SK-MEL-5 (cell line): ENCODE measurements at places on chromosomes 11 and 22. TPM values are rescaled to one million over a fixed set of nuclear protein-coding genes. Genes with fewer than 3 reads are reported as not detected.

DNA sequence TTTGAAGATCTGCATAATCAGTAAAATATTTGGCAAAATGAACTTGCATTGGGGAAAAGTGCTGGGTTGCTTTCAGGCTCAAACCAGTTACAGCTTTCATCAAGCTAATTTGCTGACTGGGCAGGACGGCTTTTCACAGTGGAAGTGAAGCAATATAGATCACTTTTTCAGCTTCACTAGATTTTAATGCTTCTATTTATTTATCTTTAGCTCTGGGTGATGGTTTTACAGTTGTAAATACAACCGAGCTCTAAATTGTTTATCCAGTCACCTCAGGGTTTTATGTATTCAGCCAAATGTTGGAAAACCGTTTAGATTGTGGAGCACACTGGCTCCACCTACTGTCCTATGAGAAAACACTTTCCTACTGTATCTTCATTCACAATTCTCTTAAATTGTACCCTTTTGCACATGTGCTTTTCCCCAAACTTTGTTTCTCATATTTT lies 58.2 kb downstream of the ACER3 start:
- peak; percentile 63 for DNase-seq

Gene C11orf52
- total RNA-seq = not detected in 2 replicates

GRCh38 chr11:114082415-114082748 lies 22.9 kb downstream of the ZBTB16 start:
- no peak for DNase-seq

DNA sequence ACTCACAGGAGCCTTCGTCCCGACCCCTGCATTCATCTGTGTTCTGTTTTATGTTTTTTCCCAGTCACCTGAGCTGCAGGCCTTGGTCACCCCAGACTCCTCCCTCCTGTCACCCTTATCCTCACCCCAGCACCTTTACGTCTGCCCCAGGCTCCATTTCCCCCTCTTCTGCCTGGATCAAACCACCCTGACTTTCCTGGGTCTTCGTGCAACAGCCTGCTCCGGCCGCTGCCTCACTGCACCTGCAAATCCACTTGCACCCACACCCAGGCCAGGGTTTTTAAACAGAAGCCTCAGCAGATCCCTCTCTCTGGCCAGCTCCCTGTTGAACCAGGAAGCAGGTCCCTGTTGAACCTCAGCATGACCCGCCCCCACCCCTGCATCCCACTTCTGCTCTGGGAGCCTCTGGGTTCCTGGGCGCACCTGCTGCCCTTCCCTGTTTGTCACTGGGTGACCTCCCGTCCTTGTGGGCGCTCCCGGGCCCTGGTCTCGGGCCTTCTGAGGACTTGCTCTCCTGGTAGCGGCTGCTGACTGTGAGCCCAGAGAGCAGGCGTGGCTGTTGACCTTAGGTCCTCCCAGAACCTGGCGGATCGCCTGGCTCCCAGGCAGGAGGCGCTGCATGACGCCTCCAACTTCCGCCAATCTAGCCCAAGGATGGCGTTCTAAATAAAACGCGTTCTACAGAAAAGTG lies 12.8 kb downstream of the MAPK8IP2 start:
- DNase-seq = no peak

- no peak for DNase-seq
These were observed 3.1 kb upstream of the PPP2R5B start for GRCh38 chr11:64921384-64921783.

Gene TEX54
- total RNA-seq = not detected in 2 replicates

DNA sequence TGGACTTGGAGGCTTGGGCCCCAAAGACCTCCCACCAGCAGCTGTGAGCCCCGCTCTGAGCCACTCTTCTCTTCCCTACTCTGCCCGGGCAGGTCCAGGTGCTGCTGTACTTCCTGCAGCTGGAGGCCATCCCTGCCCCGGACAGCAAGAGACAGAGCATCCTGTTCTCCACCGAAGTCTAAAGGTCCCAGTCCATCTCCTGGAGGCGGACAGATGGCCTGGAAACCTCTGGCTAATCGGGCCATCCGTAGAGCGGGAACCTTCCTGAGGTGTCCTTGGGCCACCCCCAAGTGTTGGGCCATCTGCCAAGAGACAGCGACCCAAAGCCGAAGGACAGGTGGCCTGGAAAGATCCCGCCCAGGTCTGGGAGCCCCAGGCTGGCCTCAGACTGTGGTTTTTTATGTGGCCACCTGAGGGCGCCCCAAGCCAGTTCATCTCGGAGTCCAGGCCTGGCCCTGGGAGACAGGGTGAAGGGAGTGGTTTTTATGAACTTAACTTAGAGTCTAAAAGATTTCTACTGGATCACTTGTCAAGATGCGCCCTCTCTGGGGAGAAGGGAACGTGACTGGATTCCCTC lies 135.1 kb downstream of the BCR start:
- peak; percentile 73 for DNase-seq

Gene GSTT2B
- total RNA-seq = 1.2 TPM in 2 replicates

Gene OR4C11
- not detected in 2 replicates for total RNA-seq

DNA sequence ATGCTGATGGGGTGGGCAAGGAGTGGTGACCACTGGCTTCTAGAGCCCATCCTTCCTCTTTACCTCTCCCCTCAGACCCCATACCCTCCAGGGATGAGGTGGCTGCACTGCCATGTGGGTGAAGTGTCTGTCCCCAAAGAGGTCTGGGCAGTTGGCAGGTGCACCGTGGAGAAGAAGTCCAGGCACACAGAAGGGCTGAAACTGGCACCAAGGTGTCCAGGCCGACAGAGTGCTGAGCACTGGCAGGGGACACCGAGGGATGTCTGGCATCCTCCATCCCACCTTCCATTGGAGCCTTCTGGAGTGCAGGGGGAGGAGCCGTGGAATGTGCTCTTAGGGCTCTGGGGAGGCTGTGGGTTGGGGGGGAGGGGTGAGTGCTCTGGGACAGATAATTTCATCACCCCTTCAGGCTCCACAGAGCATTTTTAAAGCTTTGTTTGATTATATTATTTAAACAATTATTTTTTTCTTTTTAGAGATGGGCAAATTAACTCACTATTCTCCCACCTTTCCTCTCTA lies 37.9 kb downstream of the PKNOX2 start:
- DNase-seq = no peak

Gene MIAT
- total RNA-seq = 0.32 and 0.45 TPM in 2 replicates

DNA sequence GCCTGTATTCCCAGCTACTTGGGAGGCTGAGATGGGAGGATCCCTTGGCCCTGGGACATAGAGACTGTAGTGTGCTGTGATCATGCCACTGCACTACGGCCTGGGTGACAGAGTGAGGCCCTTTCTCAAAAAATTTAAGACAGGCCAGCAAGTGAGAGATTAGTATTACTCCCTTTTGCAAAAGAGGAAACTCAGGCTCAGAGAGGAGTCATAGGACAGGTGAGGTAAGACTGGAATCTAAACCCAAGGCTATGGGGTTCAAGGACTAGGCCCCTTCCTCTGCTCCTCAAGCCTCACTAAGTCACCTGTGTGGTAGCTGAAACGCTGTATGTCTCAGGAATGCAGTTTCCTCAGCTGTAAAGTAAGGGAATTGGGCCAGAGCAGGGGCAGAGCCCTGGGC lies 1.6 kb upstream of the P2RY2 start:
- no peak for DNase-seq

Gene CLDN5
- not detected in 2 replicates for total RNA-seq

DNA sequence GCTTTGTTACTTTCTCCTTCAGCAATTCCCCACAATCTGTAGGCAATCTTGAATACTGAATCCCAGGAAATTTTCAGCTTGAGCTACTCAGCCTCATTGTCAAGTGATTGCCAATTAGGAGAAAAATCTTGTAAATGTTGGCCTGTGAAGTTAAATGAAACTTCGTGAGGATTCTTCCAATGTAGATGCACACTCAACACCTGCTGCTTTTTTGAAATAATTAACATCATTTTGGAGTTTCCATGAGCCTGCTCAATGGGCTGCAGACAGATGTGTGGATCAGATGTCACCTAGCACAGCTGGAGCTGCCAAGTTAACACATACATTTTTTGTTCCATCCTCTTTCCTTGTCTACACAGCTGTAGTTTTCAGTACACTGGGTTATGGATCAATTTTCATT lies 645.6 kb upstream of the LUZP2 start:
- DNase-seq = no peak

Gene RHOD
- total RNA-seq = not detected in 2 replicates

Gene MRPL17
- 58.3 and 62.6 TPM in 2 replicates for total RNA-seq

- no peak for DNase-seq
These were observed 83.8 kb upstream of the BID start for GRCh38 chr22:17858033-17858432.

Gene BTG4
- not detected in 2 replicates for total RNA-seq

DNA sequence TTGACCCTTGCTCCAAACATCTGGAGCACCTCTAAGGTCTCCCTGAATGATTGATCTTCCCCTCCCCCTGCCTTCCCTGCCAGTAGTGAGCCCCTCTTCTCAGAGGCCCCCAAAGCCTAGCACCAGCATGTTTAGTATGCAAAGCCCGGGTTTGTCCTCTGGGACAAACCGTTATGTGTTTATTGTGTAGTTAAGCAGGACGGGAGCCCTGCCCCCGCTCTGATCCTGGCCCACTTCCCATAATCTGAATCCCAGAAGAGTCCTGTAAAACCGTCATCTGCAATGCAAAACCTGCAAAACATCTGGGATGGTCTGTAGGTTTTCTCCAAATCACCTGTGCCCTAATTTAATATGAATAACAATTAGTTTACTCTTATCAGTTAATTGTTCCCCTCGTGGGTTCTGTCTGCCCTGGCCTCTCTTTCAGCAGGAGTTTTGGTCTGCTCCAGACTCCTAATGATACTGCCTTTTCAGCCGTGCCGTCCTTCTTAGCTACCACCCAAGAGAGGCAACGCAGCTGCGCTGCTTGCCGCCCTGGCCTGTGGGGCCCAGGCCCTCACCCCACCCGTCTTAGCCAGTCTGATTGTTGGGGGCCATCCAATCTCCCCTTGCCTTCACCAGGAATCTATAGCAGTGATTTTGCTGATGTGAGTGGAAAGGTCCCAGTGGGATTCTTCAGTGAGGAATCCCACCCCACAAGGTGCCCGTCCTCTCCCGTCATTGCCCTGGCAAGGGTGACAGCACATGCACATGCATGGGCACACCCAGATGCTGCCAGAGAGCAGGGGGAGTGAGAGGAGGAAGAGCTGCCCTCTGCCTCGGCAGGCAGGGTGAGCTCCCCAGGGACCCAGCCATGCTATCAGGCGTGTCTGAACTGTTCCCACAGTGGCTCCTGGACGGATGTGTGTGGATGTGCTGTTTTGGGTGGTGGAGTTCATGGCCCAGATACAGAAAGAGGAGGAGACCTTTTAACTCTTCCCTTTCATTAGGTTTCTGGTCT lies 3.0 kb upstream of the B3GAT1 start:
- DNase-seq = no peak

DNA sequence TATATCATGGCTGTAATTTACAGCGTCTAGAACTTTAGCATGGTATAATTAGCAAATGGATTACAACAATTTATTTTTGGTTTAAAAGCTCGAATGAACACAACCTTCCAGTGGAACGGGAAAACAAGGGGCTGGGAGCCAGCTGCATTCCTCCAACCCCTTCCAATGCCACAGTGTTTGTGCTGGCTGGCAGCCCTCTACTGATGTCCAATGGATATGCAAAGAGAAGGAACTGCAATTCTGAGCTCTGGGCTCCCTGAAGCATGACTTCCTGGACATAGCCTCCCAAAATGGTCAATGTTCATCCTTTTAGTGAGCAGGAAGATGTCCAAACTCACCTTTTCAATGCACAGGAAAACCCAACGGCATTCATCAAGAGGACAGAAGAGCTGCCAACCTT lies 288.3 kb downstream of the TENM4 start:
- no peak for DNase-seq

DNA sequence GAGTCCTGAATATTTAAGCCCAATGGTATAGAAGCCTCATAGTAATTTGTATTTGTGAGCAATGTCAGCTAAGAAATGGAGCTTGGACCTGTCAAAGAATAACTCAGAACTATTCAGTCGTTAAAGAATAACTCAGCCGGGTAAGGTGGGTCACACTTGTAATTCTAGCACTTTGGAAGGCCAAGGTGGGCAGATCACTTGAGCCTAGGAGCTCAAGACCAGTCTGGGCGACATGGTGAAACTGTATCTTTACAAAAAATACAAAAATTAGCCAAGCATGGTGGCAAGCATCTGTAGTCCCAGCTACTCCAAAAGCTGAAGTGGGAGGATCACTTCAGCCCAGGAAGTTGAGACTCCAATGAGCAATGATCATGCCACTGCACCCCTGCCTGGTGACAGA lies 1526.5 kb downstream of the LRRC4C start:
- DNase-seq = no peak

DNA sequence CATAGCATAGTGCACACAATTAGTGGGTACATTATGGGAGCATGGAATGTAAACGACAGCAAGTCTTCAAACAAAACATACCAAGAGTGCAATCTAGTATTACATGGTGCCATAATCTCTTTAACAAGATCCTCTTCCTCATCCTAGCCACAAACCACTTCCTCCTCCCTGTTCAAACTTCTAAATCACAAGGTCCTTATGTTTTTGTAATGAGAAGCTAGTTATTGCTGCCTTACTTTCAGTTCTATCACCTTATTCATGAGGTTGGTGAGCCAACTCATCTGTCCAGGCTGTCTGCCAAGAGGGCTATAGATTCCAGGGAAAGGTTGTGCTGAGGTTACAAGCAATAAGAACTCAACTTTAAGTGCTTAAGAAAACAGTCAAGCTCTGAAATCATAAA lies 195.4 kb upstream of the ARHGAP20 start:
- no peak for DNase-seq

DNA sequence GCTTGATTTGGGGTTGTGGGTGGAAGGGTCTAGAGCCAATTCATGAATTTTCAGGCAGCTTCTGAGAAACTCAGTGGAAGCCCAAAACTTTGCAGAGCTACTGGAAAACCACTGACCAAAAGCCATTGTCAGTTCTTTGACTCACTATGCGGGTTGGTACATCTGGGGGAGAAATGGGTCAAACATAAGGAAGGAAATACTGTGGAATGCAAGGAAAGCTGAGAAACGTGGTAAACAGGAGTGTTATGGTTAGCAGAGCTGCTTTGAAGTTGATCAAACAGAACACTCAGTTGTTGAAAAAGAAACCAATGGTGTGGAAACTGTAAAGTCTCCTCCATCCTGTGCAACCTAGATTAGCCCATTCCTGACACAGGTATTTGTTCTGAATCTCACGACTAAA lies 6.3 kb upstream of the ABTB2 start:
- no peak for DNase-seq

Gene FAT3
- total RNA-seq = not detected in 2 replicates

Gene ADAMTS8
- 0.05 TPM in 1 of 2 replicates, not detected in the other for total RNA-seq

DNA sequence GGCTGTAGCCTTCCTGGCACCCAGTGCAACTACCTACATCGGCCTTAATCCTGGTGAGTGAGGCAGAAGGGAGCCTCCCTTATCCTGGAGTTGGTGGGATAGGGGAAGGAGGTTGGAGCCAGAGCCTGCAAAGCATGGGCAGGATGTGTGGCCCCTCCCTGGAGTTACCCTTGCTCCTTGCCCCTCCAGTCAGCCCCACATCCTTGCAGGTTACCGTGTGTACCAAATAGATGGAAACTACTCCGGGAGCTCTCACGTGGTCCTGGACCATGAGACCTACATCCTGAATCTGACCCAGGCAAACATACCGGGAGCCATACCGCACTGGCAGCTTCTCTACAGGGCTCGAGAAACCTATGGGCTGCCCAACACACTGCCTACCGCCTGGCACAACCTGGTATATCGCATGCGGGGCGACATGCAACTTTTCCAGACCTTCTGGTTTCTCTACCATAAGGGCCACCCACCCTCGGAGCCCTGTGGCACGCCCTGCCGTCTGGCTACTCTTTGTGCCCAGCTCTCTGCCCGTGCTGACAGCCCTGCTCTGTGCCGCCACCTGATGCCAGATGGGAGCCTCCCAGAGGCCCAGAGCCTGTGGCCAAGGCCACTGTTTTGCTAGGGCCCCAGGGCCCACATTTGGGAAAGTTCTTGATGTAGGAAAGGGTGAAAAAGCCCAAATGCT lies 3.9 kb downstream of the SMPD1 start:
- no peak for DNase-seq

GRCh38 chr22:48553694-48554308 lies 1273.9 kb downstream of the BRD1 start:
- DNase-seq = no peak

GRCh38 chr11:5300251-5300650 lies 1.5 kb downstream of the OR51B4 start:
- no peak for DNase-seq
